ENCODE measurements at places on chromosomes 2 and 18.

- DNase-seq, result no peak
Measured at GRCh38 chr2:23435250-23436035, 50.5 kb downstream of the KLHL29 start.

GRCh38 chr2:89763254-89763580 is 1071.7 kb downstream of the RPIA start:
- DNase-seq, result no peak

DNA sequence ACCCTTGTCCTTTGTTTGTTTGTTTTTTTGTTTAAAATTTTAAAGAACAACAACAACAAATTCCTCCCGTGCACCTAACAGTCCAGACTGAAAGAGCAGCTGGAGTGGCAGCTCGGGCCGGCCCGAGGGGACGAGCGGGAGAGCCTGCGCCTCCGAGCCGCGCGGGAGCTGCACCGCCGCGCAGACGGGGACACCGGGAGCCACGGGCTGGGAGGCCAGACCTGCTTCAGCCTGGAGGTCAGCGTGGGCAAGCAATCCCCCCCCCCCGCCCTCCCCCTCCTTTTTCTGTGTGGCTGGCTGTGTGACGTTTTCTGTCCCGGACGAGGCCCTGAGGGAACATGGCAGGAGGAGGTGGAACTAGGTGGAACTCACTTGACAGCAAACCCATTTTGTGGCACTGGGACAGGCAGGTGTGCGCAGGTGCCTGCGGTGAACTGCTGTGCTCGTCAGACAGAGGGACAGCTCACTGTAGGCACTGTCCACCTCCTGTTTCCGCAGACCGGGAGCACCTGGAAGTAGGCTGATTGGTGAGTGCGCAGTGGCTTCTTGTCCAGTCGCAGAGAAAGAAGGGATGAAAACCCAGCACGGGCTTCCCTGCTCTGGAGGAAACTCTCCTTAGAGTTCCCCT is 80.6 kb downstream of the MTCL1 start:
- DNase-seq, result no peak

DNA sequence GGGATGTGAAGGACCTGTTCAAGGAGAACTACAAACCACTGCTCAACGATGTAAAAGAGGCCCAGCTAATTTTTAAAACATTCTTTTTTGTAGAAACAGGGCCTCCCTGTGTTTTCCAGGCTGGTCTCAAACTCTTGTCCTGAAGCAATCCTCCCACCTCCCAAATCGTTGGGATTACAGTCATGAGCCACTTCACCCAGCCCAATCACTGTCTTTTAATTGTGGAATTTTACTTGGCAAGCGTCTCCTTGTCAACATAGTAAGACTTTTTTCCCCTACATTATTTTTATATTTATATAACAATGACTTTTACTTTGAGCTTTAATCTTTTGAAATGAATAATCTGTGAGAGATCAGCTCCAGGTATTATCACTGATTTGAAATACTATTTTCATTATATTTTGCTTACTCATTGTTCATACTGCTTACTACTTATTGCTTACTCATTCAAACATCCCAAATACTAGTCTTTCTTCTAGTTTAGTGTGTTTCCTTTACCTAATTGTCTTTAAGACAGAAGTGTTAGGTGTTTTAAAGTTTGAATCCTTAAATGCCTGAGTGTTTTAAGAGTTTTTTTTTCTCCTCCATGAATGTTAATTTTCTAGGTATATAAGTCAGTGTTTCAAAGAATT is 48.9 kb downstream of the PTPN4 start:
- DNase-seq, result no peak

GRCh38 chr2:103873716-103874351 is 980.1 kb upstream of the POU3F3 start:
- DNase-seq, result no peak

GRCh38 chr18:13893418-13893760 is 21.9 kb downstream of the MC2R start:
- DNase-seq, result no peak

DNA sequence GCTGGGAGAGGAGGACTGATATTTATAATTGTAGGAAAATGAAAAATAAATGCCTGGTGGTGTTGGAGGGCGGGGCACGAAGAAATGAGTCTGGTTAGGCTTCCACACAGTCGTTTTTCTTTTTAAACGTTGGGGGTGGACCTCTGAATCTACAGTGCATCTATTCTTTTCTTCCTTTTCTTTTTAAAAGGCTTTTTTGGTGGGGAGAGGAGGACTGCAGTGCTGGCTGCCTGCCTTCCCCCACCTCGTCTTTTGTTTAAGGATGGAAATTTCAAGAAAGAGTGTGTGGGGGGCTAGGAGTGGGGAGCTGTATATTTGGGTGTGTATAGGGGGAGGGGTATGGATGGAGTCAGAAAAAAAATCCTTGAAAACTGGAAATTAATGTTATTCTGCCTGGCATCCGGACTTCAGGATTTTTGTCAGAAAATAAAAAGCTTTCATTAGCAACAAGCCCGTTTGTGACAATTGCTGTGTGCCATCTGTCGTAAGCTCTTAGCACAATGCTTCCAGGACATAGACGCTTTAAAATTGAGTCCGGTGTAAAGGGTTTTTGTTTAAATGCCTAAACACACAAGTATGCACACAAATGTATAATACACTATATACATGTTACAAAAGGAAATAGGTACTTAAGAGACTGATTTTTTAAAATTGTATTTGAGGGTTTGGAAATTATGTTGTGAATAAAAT is 1.1 kb downstream of the MAP2 start:
- no peak for DNase-seq

DNA sequence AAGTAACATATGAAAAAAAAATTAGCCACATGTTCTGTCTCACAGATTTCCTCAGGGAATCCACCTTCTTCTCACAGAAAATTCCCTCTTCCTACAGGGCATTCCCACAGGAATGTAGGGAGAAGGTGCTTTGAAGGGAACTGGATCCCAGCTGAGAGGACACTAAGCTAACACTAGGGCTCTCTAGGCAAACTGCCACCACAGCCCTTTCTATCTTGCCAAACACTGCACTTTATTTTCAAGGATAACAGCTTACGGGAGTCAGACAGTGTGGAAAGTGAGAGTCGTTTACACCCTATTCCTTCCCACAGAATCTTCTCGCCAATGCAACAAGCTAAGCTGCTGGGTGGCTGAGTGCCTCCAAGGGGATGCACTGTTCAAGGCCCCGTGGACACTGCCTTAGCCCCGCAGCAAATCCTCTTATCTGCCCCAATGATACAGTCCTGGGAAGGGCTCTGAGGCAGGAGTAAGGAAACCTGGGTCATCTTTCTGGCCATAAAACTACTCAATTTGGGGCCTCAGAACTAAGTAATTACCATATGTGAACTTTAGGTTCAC is 76.9 kb downstream of the CCDC93 start:
- DNase-seq, result no peak

DNA sequence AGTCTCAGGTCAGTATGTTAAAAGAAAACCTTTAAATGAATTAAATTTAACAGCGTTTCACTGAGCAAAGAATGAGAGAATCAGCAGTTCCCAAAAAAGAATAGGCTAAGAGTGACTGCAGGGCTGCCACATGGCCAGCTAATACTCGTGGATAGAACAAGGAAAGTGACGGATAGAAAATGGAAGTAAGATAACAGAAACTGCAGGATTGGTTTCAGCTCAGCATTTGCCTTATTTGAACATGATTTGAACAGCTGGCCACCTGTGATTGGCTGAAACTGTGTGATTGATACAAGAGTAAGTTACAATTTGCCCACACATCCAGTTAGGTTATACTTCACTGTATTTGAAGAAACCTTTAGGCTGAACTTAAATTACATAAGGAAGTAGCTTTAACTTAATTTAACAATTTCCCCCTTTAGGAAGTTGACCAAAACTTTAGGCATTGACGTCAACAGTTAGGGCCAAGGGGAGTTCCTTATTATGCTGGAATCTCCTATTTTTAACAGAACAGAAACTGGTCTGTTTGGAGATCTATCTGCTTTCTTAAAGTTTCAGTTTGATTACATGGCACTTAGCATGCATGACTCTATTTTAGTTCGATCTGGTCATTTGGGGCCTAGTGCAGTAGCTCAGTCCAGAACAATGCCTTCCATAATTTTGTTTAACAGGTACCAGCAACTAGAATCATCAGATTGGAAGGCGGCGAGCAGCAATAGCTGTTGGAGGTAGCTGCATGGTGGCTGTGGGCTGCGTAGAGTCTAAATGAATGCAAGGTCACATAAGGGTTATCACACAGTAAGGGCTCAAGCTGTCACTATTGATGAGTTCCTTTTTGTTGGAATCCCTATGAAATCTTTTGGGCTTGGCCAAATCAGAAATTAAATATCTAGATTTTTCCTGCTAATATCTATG is 143.4 kb downstream of the TRIM43 start:
- DNase-seq, result no peak

DNA sequence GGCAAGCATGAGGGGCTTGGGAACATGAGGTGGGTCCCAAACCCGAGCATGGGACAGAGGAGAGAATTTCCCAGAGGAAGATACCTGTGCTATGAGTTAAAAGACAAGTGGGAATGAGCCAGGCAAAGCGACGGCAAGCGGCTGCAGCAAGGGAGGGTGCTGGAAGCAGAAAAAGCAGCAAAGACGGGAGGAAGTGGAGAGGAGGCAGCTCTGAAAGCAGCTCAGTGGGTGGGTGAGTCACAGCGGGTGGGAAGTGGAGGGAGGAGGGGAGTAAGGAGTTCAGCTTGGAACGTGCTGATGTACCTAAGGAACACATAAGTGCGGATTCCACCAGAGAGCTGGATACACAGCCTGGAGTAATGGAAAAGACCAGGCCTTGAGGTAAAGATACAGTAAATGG is 41.4 kb downstream of the THUMPD2 start:
- DNase-seq, result no peak

DNA sequence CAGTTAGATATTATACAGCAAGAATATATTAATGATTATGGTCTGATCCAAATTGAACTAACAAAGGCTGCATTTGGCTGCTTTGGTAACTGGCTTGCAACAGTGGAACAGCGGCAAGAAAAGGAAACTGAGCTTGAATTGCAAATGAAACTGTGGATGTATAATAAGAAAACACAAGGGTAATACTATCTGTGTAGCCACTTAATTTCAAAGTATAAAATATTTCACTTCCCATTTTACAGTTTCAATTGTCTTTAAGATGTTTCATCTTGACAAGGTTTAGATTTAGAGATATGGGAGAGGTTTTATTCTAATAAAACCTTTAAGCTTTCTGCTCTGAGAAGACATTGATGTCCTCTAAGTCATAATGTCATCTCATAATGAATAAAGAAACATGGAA is 23.8 kb downstream of the WDR75 start:
- no peak for DNase-seq

- DNase-seq, result no peak
Measured at GRCh38 chr2:172196768-172197431, 94.2 kb upstream of the DLX2 start.

DNA sequence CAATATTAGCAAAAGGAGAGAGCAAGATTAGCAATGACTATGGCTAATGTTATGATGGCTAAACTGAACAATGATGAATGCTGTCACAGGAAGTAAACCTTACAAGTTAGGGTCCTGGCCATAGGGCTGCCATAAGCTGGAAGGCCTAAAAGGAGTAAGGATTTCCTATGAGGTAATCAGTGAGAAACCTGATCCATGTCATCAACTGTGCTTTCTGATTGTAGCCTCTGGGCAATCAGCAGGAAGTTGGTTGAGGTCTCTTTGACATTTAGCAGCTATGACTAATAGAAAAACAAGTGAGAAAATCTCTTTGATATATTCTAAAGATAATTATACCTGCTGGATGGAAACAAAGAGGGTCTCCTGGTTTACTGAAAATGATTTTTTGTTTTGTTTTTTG is 193.0 kb downstream of the RAB3GAP1 start:
- DNase-seq, result no peak

DNA sequence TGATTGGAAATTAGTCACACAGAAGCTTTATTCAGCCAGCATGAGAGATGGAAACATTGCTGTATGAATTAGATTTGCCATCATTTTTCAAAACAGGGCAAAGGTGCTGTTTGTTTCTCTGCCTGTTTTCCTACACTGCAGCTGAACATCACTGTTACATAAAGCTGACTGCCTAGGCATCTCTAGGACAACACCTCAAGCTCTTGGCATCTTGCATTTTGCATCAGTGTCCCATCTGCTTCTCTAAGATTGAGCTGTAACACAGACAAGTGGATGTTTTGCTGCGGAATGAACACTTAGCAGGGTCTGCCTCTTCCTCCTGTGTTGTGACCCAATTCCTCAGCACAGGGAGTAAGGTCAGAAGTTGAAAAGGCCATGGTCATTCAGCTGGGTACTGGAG is 4.9 kb downstream of the CCT7 start:
- DNase-seq, result no peak

- no peak for DNase-seq
Measured at GRCh38 chr2:64558445-64559081, 34.4 kb downstream of the AFTPH start.

- DNase-seq, result no peak
Measured at GRCh38 chr2:1572638-1573037, 159.4 kb downstream of the TPO start.

DNA sequence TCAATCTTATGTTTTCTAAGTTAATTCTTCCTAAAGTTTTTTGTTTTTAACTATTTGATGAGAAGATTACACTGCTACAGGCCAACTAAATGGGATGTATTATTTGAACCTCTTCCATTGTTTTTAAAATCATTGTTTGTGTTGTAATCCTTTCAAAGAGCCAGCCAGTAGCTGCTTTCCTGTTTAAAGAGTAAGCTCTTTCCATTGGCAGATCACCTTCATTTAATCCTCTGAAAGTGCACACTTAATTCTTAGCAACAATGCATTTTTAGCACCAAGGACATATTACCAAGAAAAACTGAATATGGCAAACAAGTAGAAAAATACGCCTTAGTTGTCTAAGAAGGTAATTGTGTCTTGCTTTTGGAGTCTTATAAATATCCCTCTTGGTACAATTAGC is 54.0 kb downstream of the MEIS1 start:
- no peak for DNase-seq

DNA sequence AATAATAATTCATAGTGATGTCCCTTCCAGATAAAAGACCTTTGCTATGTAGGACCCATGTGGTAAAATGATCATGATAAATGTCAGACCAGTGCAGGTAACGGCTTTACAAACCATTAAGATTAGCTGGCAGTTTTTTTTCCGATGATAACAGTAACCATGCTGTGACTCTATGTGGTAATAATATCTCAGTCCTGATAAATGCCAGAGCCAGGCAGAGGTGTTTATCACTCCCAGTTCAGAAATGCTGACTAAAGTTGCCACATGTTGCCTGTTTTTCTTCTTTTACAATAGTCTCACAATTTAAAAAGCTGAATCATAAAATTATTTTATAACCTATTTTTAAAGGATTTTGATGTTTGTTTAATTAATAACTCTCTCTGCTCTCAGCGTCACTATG is 565.1 kb downstream of the ARHGAP15 start:
- no peak for DNase-seq

GRCh38 chr2:227082286-227082685 is 81.7 kb downstream of the COL4A4 start:
- no peak for DNase-seq

GRCh38 chr18:21330122-21330701 is 88.2 kb downstream of the GREB1L start:
- DNase-seq, result no peak

GRCh38 chr2:128185576-128185975 is 94.6 kb downstream of the UGGT1 start:
- no peak for DNase-seq
